ENCODE measurements at places on chromosomes 1 and 21. TPM values are rescaled to one million over a fixed set of nuclear protein-coding genes. Genes with fewer than 3 reads are reported as not detected.

PEX11B gene
- total RNA-seq, result 23.8 TPM

GABPB2 gene
- total RNA-seq, result 9.8 TPM

SLX9 gene
- 69.9 TPM for total RNA-seq

- no peak for DNase-seq
These were observed 109.0 kb downstream of the SDCCAG8 start for GRCh38 chr1:243364866-243365265.

- DNase-seq, result no peak
These were observed 134.8 kb downstream of the PBX1 start for GRCh38 chr1:164693564-164694359.

GRCh38 chr21:38148046-38148445 lies 108.7 kb upstream of the KCNJ15 start:
- DNase-seq, result no peak

GRCh38 chr1:89213347-89213746 lies 14.6 kb upstream of the GBP4 start:
- no peak for DNase-seq
